ENCODE measurements at places on chromosomes 2 and 18.

DNA sequence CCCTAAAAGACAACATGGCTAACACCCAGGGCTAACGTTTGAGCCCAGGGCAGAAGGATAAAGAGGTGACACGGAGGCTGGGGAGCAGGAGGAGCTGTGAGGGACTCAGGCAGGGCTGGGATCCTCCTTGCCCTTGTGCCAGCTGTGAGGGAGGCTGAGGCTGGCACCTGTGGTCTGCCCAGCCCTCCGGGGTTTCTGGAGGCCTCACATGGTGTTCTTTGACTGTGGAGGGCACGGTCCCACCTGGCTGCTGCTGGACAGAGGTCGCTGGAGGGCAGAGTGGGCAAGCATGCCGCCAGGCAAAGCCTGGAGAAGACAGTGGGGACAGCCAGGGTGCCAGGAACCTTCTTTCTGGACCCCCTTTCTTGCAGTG lies 26.8 kb upstream of the CNNM3 start:
- no peak for DNase-seq

- DNase-seq, result peak; percentile 46
Observed at GRCh38 chr2:47227532-47228279, 72.6 kb upstream of the STPG4 start.

GRCh38 chr2:172280571-172281361 lies 146.6 kb upstream of the ITGA6 start:
- DNase-seq, result no peak

GRCh38 chr2:189347540-189347939 lies 93.7 kb upstream of the WDR75 start:
- DNase-seq, result no peak

- DNase-seq, result peak; percentile 68
Observed at GRCh38 chr2:199979832-199980628, 24.6 kb downstream of the MAIP1 start.

Measured in NCI-H1105 treated with DMSO at 0.1 percent for 48 hours (cell line).